M059J (cell line): ENCODE measurements at places on chromosomes 12 and 14.
A peak's percentile ranks its signal among the peaks of the same experiment; 100 is the strongest.

DNA sequence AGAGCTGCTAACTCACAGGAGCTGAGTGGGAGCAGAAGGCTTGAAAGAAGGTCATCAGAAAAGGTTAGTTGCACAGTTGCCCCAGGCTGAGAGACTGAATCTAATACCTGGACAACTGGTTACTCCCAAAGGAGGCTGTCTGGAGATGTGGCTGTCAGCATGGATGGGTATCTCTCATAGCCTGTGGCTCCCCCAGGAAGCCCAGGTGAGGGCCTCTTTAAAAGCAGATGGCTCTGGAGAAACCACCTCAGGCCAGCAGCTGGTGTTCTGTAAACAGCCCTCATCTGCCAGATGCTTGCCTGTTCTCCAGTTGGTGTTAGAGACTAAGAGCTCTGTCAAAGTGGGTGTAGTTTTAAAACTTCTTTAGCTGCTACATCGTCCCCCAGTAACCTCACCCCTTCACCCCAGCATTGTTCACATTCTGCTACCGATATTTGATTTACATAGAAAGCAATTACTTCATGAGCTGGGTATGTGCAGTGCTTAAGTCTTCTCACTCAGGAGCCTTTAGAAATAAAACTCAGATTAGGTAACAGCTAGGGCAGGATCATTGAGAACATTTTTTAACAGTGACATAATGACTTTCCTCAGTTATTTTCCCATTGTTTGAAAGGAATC, 25.8 kb downstream of the DACT1 start:
- peak; percentile 83 for DNase-seq

DNA sequence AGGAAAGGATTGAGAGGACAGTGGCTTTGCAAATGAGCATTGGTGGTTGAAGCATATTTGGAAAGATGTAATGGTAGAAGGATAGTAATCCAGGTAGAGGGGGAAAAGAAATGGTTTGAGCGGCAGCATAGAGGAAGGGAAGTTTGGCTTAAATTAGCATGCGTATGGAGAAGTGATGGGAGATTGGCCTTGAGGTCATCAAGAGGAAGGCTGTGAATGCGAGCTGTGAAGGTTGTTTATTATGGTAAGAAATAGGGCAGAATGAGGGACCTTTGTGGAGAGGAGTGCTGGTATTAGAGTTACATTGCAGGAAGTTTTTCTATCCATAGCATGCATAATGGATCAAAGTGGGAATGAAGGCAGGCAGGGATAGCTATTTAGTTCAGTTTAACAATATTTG, 162.1 kb downstream of the TMTC2 start:
- DNase-seq, result no peak

DNA sequence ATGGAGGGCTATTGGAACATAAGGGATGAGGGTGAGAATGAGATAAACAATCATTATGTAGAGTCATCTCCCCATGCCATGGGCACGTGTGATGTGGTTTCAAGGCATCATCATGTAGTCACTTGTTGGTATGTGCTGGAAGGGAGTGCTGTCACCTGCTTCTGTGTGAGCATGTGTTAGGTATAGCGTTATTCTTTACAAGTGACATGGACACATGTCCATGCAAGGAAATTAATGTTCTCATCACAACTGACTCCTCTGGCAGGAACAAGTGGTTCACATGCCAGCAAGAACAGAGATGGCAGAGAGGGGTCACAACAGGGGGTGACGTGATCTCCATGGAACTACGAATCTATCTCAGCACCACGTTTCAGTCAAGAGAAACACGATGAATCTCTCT, 815.8 kb downstream of the BCL11B start:
- no peak for DNase-seq

DNA sequence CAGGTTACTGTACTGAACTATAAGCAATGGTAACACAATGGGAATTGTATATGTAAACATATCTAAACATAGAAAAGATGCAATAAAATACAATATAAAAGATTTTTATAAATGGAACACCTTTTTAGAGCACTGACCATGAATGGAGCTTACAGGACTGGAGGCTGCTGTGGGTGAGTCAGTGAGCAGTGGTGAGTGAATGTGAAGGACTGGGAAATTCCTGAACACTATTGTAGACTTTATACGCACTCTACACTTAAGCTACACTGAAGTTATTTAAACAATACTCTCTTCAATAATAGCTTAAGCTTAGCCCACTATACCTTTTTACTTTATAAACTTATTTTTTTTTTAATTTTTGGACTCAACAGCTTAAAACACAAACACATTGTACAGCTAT, 313.5 kb downstream of the KCNC2 start:
- peak; percentile 6 for DNase-seq

DNA sequence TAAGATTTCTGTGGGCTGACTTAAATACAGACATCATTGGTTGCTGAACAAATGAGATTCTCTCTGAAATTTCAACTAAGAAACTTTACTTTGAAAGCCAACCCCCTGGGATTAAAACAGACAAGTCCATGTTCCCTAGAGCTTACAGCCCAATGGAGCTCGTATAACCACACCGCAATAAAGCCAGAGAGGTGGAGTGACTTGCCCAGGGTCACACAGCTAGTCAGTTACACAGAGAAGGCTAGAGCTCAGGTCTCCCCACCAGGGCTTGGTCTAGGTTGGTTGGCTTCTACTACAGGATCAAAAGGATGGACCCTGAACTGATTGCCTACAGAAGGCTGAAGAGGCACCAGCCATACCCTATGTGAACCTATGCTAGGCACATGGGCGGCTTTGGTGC, 8.9 kb upstream of the LTBP2 start:
- no peak for DNase-seq

GRCh38 chr12:125175576-125175975, 110.3 kb downstream of the AACS start:
- DNase-seq, result no peak

DNA sequence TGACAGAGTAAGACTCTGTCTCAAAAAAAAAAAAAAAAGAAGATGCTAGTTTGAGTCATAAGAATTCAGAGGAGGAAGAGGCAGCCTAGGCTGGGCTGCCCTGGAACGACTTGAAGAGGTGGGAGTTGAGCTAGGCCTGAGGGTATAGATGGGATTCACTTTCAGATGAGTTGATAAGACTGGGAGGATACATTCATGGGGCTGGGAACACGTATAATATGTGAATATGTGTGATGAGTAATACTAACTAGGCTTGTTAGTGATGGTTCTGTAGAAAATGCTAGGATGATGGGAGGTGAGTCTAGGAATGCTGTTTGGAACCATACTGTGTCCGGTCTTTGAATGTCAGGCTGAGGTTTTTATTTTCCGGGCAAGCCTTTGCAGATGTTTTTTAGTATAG, 9.0 kb downstream of the PLEKHA5 start:
- peak; percentile 90 for DNase-seq

GRCh38 chr14:99605299-99605961, 1.4 kb upstream of the CCDC85C start:
- DNase-seq, result peak; percentile 67

GRCh38 chr12:68631227-68631626, 20.5 kb downstream of the RAP1B start:
- DNase-seq, result no peak
